ENCODE measurements at places on chromosomes 16 and 17. TPM values are rescaled to one million over a fixed set of nuclear protein-coding genes. Genes with fewer than 3 reads are reported as not detected.

- H3K36me3 ChIP-seq = no peaks in the 10 kb centered on the region
- no peak overlapping the region for H3K4me3 ChIP-seq
- H3K27ac ChIP-seq = peak overlapping the region; percentile 73
- peaks cover 34% of the 10 kb centered on the region for H3K4me1 ChIP-seq
- DNase-seq = no peak
Observed at GRCh38 chr17:32870969-32871368, 6.0 kb downstream of the MYO1D start.

GOT2 gene
- 590 TPM for total RNA-seq

DNA sequence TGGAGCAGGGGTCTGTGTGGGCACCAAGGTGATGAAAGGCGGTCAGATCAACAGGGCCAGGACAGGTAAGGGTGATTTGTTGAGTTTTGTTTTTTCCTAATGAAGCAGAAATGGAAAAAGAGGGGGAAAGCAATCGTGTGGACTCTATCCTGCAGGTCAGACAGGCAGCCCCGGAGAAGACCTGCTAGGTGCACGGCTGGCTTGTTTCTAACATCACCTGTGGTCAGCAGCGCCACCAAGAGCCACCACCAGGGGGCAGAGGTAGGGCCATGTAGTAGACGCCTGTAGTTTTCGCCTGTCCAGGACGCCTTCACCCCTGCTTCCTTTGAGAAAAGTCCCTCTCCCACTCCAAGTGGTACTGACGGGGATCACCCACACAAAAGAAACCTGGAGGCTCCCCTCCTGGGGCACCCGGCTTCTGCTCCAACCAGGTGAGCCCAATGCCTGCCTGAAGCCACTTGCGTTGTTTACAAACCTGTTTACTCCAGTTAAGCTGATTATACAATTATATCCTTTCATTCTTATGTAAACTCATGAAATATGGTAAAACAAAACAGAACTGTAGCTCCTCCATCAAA is 54.2 kb upstream of the SEC14L1 start:
- H3K27ac ChIP-seq = no peak overlapping the region
- peak; percentile 84 for DNase-seq
- H3K4me3 ChIP-seq = no peak overlapping the region

DNA sequence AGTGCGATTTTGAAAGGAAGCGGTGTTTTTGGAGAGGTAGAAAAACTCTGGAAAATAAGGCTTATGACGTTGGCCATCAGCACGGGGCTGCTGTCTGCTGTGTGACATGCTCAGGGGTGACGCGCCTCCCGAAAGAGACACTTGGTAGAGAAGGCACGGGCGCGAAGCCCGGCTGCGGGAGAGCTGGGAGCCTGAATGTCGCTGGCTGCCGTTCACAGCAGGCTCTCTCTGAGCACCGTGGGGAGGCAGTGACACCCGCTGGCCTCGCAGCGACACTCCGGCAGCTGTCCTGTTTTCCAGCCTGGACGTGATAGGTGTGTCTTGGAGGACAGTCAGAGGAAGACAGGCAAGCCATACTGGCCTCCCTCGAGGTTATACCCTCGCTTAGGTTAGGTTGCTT is 759.1 kb upstream of the RBFOX1 start:
- H3K27ac ChIP-seq = no peak overlapping the region
- DNase-seq = no peak
- no peak overlapping the region for H3K4me3 ChIP-seq
- H3K36me3 ChIP-seq = no peaks in the 10 kb centered on the region

CAPNS2 gene
- total RNA-seq = not detected

DNA sequence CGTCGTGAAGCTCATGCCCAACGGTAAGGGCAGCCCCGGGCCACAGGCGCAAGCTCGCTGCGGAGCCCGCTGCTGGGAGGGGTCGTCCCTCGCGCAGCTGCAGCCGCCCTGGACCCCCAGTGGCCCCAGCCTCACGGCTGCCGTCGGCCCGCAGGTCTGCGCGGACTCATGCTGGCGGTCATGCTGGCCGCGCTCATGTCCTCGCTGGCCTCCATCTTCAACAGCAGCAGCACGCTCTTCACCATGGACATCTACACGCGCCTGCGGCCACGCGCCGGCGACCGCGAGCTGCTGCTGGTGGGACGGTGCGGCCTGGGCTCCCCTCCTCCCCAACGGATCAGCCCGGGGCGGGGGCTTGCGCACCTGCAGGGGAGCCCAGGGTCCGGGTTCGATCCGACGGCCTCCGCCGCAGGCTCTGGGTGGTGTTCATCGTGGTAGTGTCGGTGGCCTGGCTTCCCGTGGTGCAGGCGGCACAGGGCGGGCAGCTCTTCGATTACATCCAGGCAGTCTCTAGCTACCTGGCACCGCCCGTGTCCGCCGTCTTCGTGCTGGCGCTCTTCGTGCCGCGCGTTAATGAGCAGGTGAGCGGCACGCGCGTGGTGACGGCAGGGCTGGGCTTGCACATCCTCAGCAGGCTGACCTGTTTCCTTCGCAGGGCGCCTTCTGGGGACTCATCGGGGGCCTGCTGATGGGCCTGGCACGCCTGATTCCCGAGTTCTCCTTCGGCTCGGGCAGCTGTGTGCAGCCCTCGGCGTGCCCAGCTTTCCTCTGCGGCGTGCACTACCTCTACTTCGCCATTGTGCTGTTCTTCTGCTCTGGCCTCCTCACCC is 5.8 kb downstream of the SLC5A2 start:
- peaks cover 11% of the 10 kb centered on the region for H3K27me3 ChIP-seq
- peaks cover 32% of the 10 kb centered on the region for H3K36me3 ChIP-seq
- H3K4me3 ChIP-seq = peak overlapping the region; percentile 68
- peaks cover 20% of the 10 kb centered on the region for H3K4me1 ChIP-seq

DNA sequence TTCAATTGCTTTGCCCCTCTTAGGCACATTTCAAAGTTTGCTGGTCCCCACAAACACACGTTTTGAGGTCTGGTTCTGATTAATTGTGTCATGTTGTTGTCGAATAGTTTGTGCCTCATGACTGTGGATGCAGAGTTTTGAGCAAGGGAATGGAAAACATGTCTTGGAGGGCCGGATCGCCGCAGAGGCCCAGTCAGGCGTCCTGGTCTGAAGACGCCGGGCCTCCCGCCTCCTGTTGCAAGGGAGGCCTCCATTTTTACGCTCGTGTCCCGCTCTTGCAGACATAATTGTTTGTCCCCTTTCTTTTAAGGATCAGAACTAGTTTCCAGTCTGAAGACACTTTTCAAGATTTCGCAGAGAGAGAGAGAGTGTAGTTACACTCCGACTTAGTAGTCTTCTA is 3.2 kb downstream of the NTN1 start:
- H3K4me3 ChIP-seq = no peak overlapping the region
- peaks cover 7% of the 10 kb centered on the region for H3K4me1 ChIP-seq
- no peaks in the 10 kb centered on the region for H3K36me3 ChIP-seq

SPAG5 gene
- total RNA-seq = 1.6 TPM

EXOC3L1 gene
- 2.8 TPM for total RNA-seq

- H3K27ac ChIP-seq = no peak overlapping the region
- DNase-seq = no peak
- H3K4me1 ChIP-seq = peaks cover 22% of the 10 kb centered on the region
- H3K27me3 ChIP-seq = peaks cover 24% of the 10 kb centered on the region
- no peak overlapping the region for H3K4me3 ChIP-seq
- peaks cover 22% of the 10 kb centered on the region for H3K36me3 ChIP-seq
Observed at GRCh38 chr16:69108064-69108904, 2.8 kb downstream of the HAS3 start.

DNA sequence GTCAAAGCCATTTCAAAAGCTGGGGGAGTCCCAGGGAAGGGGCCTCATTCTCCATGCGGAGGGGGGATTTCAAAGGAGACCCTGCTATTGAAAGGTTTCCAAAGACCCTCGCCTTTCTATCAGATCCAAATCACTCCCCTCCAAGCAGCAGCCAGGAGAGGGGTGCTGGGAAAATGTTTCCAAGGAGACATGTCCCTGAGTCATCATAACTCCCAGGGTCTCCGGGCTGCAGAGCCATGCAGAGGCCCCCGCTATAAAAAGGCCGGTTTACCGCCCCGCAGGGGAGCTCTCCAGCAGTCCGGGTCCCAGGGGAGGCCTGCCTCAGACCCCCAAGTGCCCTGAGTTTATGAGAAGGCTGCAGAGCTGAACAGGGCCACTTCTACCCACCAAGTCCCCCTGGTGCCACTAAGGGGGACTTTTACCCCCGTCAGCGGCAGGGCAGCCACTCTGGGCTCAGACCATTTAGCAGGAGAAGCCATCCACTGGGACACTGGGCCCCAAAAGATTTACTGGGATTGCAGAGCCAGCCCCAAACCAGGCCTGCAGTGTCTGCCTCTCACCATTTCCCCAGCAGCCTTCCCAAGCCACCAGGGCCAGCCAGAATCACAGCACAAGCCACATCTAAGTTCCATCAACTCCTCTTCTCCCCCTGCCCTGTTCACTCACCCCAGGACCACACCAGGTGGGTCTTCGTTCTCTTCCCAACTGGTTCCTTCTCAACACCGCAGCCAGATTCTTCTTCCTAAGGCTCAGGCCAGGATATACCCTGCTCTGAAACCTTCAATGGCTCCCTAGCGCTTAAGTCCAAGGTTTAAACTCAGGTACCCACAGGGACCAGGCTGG is 234.4 kb downstream of the ZNF423 start:
- peak overlapping the region; percentile 69 for H3K27ac ChIP-seq
- H3K4me1 ChIP-seq = peaks cover 16% of the 10 kb centered on the region
- no peaks in the 10 kb centered on the region for H3K27me3 ChIP-seq

SRP68 gene
- total RNA-seq = 65.3 TPM

GRCh38 chr17:30221346-30221745 is 14.2 kb downstream of the SLC6A4 start:
- no peaks in the 10 kb centered on the region for H3K27me3 ChIP-seq
- no peaks in the 10 kb centered on the region for H3K4me1 ChIP-seq
- DNase-seq = no peak
- H3K36me3 ChIP-seq = no peaks in the 10 kb centered on the region
- H3K4me3 ChIP-seq = no peak overlapping the region
- H3K27ac ChIP-seq = no peak overlapping the region
